WTC11 (cell line): ENCODE measurements at places on chromosomes 6 and 20. TPM values are rescaled to one million over a fixed set of nuclear protein-coding genes. Genes with fewer than 3 reads are reported as not detected.

The FAM184A gene
- 13.3 to 19.2 TPM (median 16.2 TPM) in 3 replicates for total RNA-seq

The TPX2 gene
- total RNA-seq = 113 to 123 TPM (median 115 TPM) in 3 replicates

The DEFB124 gene
- total RNA-seq = not detected in 3 replicates

The AKAP12 gene
- total RNA-seq = 64.2 to 90.0 TPM (median 65.0 TPM) in 3 replicates

- no peaks in the 10 kb centered on the region for H3K27me3 ChIP-seq
- peaks cover 39% of the 10 kb centered on the region for H3K4me1 ChIP-seq
- H3K4me3 ChIP-seq = no peak overlapping the region
These were observed 178.3 kb downstream of the TMEM242 start for GRCh38 chr6:157144859-157145568.

DNA sequence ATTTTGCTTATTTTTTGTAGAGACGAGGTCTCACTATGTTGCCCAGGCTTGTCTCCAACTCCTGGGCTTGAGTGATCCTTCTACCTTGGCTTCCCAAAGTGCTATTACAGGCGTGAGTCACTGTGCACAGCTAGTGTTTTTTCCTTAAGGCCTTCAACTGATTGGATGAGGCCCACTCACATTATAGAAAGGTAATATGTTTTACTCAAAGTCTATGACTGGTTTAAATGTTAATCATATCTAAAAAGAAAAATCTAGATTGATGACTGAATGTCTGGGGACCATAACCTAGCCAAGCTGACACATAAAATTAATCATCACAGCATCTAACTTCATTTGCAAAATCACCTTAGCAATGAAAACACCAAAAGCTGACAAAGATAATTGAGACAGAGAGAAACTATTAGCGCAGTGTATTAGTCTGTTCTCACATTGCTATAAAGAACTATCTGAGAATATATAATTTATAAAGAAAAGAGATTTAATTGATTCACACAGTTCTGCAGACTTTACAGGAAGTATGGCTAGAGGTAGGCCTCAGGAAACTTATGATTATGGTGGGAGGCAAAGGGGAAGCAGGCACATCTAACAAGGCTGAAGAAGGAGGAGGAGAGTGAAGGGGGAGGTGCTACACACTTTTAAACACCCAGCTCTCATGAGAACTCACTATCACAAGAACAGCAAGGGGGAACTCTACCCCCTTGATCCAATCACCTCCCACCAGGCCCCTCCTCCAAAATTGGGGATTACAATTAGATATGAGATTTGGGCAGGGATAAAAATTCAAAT, 66.8 kb upstream of the ARHGAP18 start:
- H3K27ac ChIP-seq = no peak overlapping the region
- peaks cover 5% of the 10 kb centered on the region; the same call in 1 of the 2 replicates for H3K36me3 ChIP-seq
- no peak for DNase-seq

DNA sequence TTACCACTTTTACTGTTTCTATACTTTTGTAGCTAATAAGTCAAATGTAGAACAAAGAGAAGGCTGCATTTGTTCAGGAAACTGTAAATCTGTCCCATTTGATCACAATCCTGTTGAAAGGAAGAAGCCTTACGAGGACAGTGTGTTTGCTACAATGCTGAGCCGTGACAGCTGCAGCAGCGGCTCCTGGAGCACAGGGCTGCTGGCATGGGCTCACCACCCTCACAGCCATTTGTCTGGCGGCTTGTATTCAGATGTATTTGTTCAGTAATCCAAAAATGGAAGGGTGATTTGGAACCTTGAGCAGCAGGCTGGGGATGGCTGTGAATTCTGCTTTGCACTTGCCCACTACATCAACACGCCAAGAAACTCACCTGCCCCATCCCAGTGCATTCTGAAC, 5.7 kb downstream of the TUBB2A start:
- H3K27me3 ChIP-seq = no peaks in the 10 kb centered on the region
- H3K36me3 ChIP-seq = peaks cover 63% of the 10 kb centered on the region
- peaks cover 22% of the 10 kb centered on the region for H3K4me1 ChIP-seq
- peak overlapping the region; percentile 2; the same call in 1 of the 2 replicates for H3K27ac ChIP-seq
- H3K4me3 ChIP-seq = no peak overlapping the region

- H3K27me3 ChIP-seq = no peaks in the 10 kb centered on the region
- DNase-seq = no peak
- no peak overlapping the region for H3K4me3 ChIP-seq
- no peaks in the 10 kb centered on the region for H3K36me3 ChIP-seq
- H3K27ac ChIP-seq = no peak overlapping the region
These were observed 45.1 kb upstream of the FOXA2 start for GRCh38 chr20:22629447-22629846.

- H3K27ac ChIP-seq = no peak overlapping the region
- peaks cover 4% of the 10 kb centered on the region; the same call in 1 of the 2 replicates for H3K4me1 ChIP-seq
- no peaks in the 10 kb centered on the region for H3K27me3 ChIP-seq
- H3K36me3 ChIP-seq = no peaks in the 10 kb centered on the region
These were observed 251.2 kb downstream of the SLC24A3 start for GRCh38 chr20:19463597-19463996.
